ENCODE measurements at places on chromosomes 3 and 15.

GRCh38 chr15:52441841-52442240 is 86.8 kb downstream of the MYO5A start:
- no peak for DNase-seq

GRCh38 chr3:151841801-151842200 is 27.9 kb downstream of the AADAC start:
- DNase-seq = no peak

DNA sequence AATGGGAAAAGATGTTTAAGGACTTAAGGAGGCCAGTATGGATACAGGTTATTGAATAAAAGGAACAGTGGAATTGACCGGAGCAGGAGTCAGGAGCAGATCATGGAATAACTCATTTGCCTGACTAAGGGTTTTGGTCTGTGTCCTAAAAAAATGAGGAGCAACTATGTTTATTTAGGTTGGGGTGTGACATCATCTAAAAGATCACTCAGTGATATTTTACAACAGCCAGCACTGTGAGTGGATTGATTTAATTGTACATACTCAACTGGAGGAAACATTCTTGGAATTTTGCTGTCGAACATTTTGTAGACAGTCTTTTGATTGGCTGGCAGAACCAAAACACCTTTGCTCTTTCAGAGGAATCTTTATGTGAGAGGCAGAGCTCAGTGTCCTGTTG is 348.6 kb upstream of the CDIN1 start:
- no peak for DNase-seq

DNA sequence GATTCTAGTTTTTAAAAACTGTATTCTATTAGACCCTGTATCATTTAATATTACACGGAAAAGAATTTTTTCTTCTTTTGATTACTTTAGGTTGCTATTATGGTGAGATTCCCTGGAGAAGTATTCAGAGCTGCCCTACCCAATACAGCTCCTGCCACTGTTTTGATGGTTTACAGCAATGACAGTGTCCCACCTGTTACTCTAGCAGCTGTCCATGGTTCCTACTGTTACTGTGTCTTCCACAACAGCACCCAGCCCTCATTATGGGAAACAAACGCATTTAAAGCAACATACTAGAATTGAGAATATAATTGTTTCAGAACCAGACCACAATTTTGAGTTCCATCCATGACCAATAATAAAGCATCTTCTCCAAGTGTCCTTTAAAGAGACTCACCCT is 450.7 kb downstream of the SHQ1 start:
- DNase-seq = no peak

GRCh38 chr3:147616998-147617619 is 207.9 kb downstream of the ZIC1 start:
- peak; percentile 17 for DNase-seq

DNA sequence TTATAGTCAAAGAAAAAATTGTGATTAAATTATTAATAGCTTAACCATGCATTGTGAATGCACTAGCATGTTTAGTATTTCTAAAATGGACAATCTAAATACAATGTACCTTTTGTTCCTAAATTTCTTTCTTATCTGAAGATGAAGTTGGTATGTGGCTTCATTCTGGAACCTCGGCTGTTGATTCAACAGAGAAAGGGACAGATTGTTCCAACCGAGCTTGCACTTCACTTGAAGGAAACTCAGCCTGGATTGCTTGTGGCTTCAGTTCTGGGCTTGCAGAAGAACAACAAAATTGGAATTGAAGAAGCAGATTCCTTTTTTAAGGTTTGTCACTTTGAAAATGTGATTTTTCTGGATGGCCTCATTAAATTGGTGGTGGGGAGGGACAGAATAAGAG is 32.6 kb downstream of the HPS3 start:
- DNase-seq = no peak

DNA sequence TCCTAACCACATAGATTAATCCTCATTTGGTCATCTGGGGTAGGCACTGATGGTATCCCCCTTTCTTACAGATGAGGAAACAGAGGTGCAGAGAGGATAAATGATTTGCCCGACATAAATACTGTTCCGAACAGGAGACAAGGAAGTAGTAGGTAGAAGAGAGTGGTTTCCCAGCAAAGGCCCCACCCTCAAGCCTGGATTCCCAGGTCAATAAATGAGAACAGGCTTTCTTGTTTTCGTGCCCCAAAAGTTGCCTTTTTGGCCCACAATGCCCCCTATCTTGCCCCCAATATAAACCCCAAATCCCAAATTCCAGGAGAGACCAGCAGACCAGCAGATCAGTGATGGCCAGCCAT is 125.5 kb upstream of the PRR20G start:
- DNase-seq = no peak

DNA sequence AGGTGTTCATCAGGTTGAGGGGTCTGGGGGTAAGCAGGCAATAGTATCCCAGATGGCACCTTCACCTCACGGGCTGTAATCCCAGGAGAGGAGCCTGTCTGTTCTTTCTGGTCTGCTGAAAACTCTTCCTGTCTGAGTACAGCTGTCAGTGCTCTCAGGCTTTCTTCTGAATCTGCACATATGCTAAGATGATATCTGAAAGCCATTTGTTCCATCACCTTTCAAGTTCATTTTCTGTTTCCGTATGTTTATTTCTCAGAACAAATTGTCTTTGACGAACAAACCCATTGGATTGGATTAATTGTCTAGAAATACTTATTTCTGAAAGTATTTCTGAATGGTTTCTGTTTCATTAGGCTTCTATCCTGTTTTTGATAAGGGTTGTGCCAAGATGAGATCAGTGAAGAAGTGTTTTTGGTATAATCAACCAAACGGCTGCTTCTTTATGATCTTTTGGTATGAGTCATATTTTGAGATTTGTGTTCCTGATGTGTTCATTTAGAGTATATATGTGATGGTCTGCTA is 13.3 kb downstream of the ZNF592 start:
- DNase-seq = no peak

GRCh38 chr3:43000387-43000786 is 21.3 kb downstream of the GASK1A start:
- DNase-seq = no peak

DNA sequence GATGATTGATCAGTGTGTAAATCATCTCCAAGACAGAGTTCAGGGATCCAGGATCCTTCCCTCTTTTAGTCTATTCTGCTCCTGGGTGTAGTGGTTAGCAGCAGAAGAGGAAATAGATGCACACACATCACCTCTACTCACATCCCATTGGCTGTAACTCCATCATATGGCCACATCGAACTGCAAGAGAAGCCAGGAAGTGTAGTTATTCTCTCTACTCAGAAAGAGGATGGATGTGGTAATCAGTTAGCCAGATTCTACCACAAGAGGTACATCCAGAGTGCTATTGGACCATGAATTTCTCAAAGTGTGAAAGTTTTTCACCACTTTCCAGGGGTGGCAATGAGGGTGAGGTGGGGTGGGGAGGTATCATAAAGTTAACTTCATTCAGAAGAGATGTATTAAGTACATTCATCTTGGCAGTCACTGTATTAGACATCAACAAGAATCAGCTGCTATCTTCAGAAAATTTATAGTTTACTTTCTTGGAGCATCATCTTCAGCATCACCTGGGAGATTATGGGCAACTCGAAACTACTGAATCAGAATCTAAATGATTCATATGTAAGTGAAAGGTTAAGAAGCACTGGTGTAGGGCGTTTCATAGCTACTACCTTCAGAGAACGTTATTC is 60.6 kb upstream of the GAP43 start:
- DNase-seq = no peak

Measured in hematopoietic multipotent progenitor cell treated with erythropoietin and hydrocortisone succinate and interleukin-3 and kit ligand, for 8 days (in vitro differentiated cells).